ENCODE measurements at places on chromosomes 2 and 18.

DNA sequence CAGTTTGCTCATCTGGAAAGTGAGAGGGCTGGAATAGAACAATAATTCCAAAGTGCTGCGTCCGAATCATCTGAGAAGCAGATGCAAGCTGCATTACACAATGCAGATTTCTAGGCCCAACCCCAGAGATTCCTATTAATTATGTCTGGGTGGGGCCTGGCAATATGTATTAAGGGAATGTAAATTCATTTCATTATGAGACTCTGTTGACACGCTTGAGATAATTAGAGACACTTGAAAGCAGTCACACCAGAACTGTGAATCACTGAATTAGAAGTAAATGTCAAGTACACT, 54.7 kb upstream of the HK2 start:
- DNase-seq, result no peak

DNA sequence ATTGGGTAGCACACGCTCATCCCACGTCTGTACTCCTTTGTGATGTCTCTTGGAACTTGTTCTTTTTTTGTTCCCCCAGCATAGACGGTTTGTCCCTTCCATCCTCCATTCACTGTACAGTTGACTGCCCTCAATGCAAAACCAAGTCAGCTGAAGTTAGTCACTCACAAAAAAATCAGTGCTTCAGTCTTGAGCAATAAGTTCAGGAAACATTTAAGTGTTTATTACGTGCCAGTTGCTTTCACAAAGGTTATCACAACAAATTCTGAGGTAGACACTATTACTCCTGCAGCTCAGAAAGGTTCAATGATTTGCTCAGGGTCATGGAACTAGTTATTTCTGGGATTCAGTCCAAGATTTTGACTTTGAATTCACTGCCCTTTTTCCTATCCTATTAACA, 102.2 kb downstream of the PDE1A start:
- DNase-seq, result no peak

- no peak for DNase-seq
Observed at GRCh38 chr2:16817305-16818202, 151.9 kb upstream of the CYRIA start.

GRCh38 chr2:79994161-79994560, 310.4 kb downstream of the LRRTM1 start:
- DNase-seq, result no peak

DNA sequence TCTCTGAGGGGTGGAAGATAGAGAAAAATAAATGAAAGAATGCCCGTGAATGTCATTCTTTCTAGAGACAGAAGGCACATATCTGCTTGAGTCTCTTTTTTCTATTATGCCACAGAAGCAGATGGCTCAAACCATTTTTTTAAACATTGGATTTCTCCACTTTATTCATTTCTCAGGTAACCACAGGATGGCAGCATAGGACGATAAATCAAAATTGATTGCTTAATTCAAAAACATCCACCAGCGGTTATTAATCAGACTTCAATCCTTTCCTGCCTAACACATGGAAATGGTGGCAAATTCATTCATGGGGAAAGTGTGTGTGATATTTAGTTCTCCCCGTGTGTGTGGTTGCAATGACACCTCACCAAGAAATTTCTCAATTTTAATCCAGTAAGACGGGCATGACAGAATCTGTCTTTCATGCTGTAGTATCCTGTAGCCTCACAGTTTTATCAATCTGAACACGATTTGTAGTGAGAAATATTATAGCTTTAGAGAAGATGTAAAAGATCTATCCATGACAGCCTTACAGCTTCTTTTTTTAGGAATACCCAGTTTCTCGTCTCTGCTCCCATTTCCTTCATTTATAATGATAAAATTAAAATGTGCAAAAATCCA, 72.2 kb downstream of the DSC3 start:
- DNase-seq, result no peak

DNA sequence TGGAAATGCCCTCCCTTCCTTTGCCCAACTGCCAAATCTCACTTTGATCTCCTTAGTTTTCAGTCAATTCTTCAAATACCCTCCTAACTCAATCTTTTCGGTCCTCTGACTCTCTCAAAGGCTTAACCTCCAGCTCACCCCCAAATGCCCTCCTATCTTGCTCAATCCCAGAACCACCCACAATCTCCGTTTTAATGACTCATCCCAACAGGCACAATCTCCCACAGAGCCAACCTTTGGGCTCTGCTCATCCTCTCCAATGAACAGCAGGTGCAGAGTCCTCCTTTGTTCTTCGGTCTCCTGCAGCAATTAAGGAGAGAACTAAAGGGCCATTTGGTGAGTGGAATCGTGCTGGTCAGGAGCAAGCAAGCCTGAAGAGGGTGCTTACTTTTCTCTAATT, 366.1 kb upstream of the CRIM1 start:
- DNase-seq, result no peak

- no peak for DNase-seq
Observed at GRCh38 chr2:10905006-10905861, 6.5 kb upstream of the KCNF1 start.
